ENCODE measurements at places on chromosomes 3 and 15. TPM values are rescaled to one million over a fixed set of nuclear protein-coding genes. Genes with fewer than 3 reads are reported as not detected.

CACNA2D3 gene
- polyA plus RNA-seq = 1.9 TPM

SMAD6 gene
- polyA plus RNA-seq = 3.7 TPM

LMOD3 gene
- polyA plus RNA-seq = 182 TPM

IL5RA gene
- not detected for polyA plus RNA-seq

SCN11A gene
- 2.5 TPM for polyA plus RNA-seq

MASP1 gene
- 9.6 TPM for polyA plus RNA-seq

GRCh38 chr3:128145279-128145678 is 8.0 kb upstream of the EEFSEC start:
- no peak for DNase-seq

DNA sequence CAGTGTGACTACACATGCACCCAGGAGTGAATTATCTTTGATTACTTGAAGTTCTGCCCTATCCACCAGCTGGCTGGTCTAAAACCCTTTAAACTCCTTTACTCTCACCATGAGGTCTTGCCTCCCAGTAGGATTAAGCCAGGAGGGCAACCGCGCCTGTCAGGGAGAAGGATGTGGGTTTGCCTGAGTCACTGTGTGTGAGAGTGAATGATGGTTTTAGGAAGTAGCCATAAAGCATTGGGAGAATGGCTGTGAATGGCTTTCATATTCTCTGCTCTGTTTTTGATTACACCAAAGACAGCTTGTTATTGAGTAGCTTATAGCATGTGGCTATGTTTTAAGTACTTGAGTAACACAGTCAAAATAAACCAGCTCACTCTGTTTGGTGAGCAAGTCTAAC is 637.7 kb upstream of the TBL1XR1 start:
- DNase-seq = no peak

DNA sequence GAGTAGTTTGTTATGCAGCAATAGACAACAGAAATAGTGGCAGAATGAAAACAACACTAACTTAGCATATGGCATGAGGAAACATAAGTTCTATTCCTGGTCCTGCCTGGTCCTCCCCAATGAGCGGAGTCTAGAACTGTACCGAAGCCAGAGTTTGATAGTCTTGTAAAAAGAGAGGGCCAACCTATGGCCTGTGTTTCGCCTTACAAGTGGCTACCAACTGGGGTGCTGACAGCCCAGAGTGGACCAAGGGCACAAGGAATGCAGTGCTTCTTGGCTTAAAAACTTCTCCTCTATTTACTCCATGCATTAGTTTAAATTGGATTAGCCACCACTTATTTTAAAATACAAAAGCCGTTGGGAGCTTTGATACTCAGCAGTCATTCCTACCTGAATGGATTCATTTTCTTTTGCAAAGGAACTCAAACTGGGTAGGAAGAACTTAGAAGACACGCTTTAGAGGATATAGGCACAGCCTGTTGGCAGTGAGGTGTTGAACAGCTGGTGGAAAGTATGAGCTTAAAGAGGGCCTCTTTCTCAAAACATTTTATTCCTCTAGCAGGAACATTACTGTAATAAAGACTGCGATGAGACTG is 302.9 kb downstream of the PLCL2 start:
- no peak for DNase-seq

DNA sequence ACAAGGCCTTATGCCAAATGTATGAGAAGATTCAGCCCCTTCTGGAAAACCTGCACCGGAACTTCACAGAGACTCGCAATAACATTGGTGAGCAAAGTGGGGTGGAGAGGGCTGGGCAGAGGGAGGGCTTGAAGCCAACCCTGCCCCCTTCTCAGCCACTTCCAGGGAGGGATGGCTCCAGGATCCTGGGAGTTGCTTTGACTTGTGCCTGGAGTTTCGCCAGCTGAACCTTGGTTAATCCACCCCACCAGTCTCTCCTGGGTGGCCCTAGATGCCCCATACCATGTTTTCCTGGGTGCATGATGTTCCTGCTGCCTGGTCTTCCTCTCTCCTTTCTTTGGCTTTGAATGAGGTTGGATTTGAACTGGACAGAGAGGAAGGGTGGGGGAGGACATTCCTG is 10.8 kb downstream of the TBC1D21 start:
- no peak for DNase-seq

GRCh38 chr3:196740481-196741248 is 1.0 kb downstream of the PAK2 start:
- no peak for DNase-seq

DNA sequence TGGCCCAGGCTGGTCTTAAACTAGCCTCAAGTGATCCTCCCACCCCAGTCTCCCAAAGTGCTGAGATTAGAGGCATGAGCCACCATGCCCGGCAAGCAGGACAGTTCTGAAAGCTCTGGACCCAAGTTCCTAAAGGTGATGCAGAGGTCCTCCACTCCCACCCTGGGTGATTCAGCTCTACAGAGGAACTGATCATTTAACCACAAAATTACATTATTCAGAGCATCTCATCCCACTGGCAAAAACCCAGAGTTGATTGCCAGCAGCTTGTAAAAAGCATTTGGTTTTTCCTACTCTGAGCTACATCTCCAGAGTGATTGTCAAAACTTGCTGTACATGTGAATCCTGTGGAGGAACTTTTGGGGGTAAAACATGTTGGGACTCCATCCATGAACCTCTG is 60.2 kb downstream of the SLTM start:
- no peak for DNase-seq

DNA sequence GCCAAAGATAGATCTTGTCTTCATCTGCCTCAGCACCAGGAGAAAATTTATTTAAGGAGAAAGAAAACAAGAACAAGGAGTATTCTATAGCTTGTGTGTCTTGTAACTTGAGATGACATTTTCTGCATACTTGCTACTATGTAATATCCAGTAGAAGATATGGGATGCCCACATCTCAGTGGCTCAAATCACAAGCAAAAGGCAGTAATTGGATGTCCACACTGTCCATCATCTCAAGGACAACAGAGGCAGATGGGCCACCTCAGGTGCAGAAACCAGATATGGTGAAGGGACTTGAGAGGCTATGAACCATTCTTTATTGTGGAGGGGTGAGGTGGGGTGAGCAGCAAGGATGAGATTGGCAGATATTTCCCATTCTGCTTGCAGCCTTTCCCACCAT is 309.0 kb downstream of the GBE1 start:
- DNase-seq = no peak

DNA sequence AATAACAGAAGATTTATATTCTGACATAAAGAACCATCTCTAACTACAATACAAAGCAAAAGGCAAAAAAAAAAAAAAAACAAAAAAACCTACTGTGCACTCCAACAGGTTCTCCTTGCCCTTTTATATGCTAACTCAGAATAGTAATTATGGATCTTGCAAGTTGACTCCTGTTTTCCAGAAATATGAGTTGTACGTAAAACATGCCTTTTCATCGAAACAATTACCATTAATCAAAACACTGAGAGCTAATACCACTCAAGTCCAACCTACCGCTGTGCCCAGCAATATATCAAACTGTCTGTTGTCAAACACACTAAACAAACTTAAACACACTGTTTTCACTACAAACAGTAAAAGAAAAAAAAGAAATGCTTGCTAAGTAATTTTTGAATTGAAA is 389.8 kb downstream of the TBC1D5 start:
- no peak for DNase-seq

DNA sequence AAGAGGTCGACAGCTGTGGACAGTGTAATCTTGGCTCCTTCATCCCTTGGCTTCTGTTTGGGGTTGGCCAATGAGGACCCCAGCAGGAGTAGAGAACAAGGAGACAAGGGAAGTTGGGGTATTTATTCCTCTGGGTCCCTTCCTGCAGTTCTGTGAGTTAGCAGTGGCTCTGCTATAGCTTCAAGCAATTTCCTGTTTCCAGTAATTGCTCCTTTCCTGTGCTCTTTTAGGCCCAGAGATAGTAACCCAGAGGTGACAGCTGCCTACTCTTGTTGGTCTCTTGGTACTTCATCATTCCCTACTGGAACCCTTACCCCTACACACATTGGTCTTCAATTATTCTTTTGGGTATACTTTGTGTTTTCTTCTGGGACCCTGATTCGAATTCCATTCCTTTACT is 92.9 kb downstream of the NR1D2 start:
- DNase-seq = no peak

GRCh38 chr3:49470714-49471420 is 800 bp downstream of the DAG1 start:
- no peak for DNase-seq

GRCh38 chr3:134336587-134336986 is 37.7 kb downstream of the AMOTL2 start:
- DNase-seq = no peak

GRCh38 chr3:146325170-146325569 is 74.3 kb upstream of the PLSCR4 start:
- DNase-seq = no peak

DNA sequence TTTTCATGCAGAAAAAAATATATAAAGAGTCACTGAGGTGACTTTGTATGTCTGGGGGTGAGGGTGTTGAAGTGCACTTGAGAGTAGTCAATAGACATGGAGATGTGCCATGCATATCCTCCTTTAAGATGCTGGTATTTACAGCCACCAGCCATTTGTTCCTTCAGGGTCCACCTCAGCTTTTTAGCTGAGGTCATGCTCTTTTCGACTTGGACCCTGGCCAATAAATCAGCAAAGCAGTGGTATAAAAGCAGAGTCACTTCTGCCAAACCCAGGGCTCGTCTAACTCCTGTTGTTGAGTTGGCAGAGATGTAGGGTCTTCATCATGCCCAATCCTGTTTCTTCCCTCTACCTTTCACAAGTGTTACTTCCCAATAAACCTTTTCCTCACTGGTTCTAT is 75.1 kb upstream of the OSTN start:
- no peak for DNase-seq

DNA sequence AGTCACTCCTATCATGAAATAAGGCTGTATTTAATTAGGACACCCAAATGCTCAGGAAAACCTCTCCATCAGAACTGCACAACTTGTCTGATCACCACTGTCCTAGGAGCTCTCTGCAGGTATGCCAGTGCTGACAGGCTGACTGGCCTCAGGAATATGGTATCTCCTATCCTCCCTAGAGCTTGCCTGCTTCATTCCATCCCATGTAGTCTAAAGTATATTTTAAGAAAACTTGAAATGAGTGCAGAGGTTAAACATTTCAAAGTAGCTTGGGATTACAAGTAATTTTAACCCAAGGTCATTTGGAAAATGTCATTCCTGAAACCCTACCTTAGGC is 23.7 kb downstream of the FILIP1L start:
- DNase-seq = no peak

DNA sequence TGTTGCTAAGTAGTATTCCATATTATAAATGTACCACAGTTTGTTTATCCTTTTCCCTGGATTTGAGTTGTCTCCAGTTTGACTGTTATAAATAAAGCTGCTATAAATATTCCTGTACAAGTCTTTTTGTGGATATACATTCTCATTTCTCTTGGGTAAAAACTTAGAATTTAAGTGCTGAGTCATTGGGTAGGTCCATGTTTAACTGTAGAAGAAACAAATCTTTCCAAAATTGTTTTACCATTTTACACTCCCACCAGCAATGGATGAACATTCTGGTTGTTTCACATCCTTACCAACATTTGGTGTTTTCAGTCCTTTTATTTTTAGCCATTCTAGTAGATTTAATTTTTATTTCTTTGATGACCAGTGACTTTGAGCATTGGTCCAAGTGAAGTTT is 74.0 kb upstream of the TNFAIP8L3 start:
- no peak for DNase-seq

DNA sequence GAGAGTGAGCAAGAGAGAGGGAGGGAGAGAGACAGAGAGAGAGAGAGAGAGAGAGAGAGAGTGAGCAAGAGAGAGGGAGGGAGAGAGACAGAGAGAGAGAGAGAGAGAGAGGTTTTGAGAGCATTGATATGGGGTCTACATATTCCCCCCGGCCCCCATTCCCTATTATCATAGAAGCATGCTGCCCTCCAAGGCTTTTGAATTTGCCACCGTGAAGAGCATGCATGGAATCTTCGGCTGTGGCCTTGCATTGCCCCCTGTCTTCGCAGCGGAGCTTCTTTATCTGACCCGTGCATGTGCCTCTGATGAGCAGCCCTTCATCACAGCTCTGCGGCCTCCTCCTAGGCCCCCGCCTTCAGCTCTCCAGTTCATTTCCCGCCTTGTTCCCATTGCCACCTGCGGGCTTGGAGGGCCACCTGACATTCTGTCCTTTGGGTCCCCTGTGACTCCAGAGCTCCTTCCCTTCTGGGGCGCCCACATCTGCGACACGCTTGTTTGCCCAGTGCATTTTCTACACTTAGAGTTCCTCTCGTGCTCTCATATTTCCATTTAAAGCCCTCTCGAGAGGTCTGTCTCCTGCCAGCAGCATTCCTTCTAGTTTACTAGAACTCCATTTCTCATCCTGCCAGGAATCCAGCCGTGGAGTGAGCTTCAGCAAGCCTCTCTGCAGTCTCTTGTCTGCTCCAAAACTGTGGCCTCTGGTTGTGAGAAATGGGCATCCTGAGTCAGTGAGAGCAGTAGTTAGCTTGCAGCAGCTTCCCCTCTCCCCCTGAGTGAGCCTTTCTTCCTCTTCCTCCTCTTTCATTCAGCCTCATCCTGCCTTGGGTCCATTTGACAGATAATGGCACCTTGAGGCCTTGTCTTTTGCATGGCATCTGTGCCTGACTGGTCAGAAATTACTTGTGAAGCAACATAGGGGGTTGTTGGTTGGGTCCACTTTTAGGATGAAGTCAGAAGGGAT is 25.3 kb downstream of the LPP start:
- DNase-seq = no peak

DNA sequence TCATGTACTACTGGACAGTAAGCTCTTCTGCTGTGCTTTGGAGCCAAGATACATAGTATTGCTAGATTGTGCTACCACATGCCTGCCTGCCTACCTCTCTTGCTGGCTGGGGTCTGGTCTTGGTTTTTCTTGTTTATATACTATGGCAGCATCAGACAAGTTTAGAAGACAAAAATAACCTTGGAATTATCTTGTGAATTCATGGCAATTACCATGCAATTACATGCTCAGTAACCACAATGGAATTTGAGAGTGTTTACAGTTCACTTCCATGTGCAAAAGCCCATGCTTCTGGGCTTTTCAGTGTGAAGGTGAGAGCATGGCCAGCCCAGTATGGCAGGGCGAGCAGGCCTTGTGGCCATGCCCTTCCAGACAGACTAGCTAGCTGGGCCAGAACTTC is 48.0 kb upstream of the C15orf61 start:
- no peak for DNase-seq

- DNase-seq = no peak
Measured at GRCh38 chr15:60076045-60076444, 71.9 kb downstream of the FOXB1 start.

DNA sequence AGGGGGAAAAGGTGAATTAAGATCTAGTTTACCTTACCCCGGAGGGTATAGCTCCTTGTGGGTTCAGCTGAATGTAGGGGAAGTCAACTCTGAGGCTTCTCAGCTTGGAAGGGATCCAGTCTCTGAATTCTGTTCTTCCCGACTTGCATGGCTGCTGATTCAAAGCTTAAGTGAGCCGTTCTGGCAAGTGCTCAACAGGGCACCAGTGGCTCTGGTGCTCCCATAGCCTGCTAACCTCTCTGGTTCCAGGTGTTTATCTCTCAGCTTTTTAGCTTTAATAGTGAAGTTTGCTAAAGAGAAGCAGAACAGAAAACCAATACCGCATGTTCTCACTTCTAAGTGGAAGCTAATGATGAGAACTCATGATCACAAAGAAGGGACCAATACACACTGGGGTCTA is 46.3 kb upstream of the RBP1 start:
- DNase-seq = no peak
